ELR (cell line): ENCODE measurements at places on chromosomes 2 and 18.

DNA sequence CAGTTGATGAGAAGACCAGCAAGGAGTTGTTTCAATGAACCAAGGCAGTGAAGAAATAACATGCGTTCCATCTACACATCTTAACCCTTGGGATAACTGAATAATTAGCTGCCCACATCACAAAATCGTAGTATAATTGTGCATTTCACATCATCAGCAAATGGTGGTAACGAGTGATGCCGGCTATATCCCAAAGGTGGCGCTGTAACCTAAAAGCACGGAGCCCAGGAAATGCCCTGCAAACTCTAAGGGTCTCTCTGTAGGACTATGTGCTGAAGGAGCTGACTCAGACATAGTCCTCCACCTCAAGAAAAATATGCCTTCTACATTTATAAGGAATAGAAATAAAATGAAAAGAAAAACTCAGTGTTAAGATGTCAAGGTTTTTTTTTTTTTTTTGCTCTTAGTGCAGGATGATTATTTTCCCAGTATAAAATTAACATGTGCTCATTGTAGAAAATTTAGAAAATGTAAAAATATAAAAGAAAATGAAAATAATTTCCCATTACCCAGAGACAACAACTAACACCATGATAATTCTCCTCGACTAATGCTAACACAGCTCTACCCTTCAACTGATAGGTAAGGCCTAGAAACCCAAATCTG is 23.1 kb upstream of the DSG3 start:
- DNase-seq = peak; percentile 20

GRCh38 chr2:6922201-6922656 is 5.0 kb downstream of the RNF144A start:
- DNase-seq = no peak

DNA sequence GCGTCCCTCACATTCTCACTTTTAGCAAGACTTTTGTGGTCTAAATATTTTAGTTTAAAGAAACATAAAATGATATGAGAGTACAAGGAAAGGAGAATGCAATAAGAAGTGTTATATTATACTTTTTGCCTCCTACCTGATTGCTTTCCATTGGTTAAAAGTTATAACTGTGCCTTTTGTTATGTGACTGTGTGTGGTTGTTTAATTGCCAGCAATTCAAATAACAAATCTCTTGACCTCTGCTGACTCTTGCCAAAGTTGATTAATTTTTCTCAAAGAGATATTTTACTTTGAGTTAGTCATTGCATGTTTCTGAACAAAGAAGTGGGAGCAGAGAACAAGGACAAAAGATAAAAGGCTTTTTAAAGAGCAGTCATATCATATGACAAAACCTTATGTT is 599.5 kb downstream of the SUCLG1 start:
- no peak for DNase-seq

DNA sequence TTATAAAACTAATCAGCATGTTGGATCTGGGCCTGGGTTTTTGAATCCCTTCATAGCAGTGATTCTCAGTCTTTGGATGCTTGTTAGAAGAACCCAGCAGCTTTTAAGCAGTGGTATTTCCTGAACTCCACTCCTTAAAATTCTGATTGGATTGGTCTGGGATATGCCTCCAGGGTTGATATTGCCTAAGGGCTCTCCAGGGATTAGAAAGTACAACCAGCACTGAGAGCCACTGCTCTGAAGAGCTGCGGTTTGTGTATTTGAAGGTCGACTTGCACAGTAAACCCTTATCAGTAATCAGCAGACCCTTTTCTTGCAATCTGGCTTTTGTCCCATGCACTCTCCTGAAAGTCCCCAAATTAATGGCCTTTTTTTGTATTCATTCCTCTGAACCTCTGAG is 17.0 kb upstream of the RBMS1 start:
- DNase-seq = no peak
